ENCODE measurements at places on chromosomes 12 and 14.
A peak's percentile ranks its signal among the peaks of the same experiment; 100 is the strongest.

GRCh38 chr12:63949902-63950301, 105.4 kb downstream of the SRGAP1 start:
- no peaks in the 10 kb centered on the region for H3K27me3 ChIP-seq
- H3K36me3 ChIP-seq: no peaks in the 10 kb centered on the region
- H3K4me3 ChIP-seq: no peak overlapping the region
- DNase-seq: peak; percentile 70
- H3K4me1 ChIP-seq: peaks cover 8% of the 10 kb centered on the region

GRCh38 chr14:88212691-88213090, 110.4 kb downstream of the KCNK10 start:
- DNase-seq: no peak
- H3K27ac ChIP-seq: no peak overlapping the region
- no peaks in the 10 kb centered on the region for H3K27me3 ChIP-seq
- H3K4me1 ChIP-seq: no peaks in the 10 kb centered on the region
- H3K36me3 ChIP-seq: no peaks in the 10 kb centered on the region
- no peak overlapping the region for H3K4me3 ChIP-seq

- H3K4me1 ChIP-seq: peaks cover 3% of the 10 kb centered on the region
- DNase-seq: no peak
- H3K36me3 ChIP-seq: no peaks in the 10 kb centered on the region
Observed at GRCh38 chr12:68236421-68237059, 10.9 kb upstream of the IL26 start.

- no peak for DNase-seq
- no peak overlapping the region for H3K27ac ChIP-seq
- H3K4me3 ChIP-seq: no peak overlapping the region
- H3K4me1 ChIP-seq: no peaks in the 10 kb centered on the region
Observed at GRCh38 chr12:73452672-73453469, 1084.8 kb upstream of the ATXN7L3B start.

DNA sequence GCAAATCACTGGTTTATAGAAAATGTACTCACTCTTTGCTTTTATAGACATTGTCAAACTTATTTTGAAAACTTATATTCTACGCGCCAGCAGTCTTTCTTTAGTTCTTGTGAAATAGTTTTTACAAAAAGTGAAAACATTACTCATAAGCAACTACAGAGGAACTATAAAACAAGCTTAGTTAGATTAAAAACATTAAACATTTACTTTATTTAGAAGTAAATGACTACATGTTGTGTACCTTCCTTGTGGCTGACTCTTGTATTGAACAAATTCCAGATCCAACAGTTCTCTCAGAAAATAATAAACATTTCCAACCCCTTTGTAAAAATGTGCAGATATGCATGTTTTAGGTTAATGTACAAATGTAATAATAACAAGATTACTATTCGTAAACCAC, 198.5 kb downstream of the SOX5 start:
- H3K36me3 ChIP-seq: no peaks in the 10 kb centered on the region
- no peaks in the 10 kb centered on the region for H3K4me1 ChIP-seq
- no peak overlapping the region for H3K4me3 ChIP-seq
- H3K27ac ChIP-seq: no peak overlapping the region
- no peaks in the 10 kb centered on the region for H3K27me3 ChIP-seq
